ENCODE measurements at places on chromosomes 4 and X.

- no peak for DNase-seq
Observed at GRCh38 chr4:178090640-178091411, 648.6 kb upstream of the AGA start.

DNA sequence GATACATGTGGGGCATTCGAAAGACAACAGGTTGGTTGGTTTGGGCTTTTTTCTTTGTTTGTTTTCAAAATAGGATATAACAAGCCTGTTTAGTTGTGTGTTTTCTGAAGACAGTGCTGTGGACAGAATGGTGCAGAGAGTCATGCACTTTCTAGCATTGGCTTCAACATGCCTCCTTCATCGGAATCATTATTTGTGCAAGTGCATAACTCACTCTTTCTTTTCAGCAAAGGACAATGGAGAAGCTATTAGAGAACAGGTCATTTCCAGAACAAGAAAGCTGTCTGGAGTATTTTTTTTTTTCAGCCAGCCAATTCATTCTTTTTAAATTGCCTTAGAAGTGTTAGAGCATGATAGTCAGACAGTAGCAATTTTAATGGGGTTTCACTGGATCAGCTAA is 225.8 kb downstream of the STK32B start:
- DNase-seq = no peak

DNA sequence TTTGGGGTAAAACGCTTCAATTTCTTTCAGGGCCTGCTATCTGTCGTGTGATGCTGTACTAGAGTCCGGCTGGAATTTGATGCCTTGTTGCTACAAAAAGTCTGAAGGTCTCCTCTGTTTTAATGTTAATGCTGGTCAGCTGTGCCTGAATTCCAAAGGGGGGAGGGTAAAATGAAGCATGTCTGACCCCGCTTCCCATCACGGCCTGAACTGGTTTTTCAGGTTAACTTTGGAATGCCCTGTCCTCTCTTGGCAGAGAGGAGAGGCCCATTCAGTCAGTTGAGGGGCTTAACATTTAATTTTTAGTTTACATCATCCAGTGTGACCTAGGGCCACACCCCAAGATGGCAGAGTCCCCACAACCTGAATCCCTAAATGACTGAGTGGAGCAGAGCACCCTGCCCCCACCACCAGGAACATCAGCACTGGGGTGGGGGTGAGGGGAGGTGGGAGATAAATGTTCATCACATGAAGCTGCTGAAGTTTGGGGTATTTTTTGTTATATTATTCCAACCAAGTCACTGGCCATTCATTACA is 47.9 kb upstream of the GPR78 start:
- DNase-seq = no peak

DNA sequence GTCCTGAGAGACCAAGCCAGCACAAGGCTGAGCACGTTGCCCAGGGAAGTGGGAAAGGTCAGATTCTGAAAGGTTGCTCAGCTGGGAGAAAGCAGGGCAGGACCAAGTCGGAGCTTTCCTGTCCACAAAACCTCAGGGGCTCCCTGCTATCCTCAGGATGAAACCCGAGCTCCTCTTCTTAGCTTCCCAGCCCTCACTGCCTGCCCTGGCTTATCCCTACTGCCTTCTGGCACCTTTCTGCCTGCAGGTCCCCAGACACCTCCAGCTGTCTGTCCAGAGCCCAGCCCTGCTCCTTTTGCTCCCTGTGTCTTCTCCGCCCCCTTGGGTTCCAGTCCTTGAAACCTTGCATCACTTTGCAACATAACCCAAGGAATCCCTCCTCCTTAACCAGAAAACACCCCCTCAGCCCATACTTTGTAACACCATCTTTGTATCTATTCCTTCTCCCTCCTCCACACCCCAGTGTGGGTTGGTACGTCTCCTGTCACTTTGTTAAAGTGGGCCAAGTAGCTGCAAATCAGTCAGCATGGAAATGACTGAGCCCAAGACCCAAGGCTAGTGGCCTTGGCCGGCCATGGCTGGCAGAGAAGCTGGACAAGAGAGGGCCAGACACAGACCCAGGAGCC is 20.0 kb upstream of the PRRG3 start:
- DNase-seq = no peak

GRCh38 chr4:106898621-106899230 is 137.4 kb downstream of the DKK2 start:
- DNase-seq = no peak

DNA sequence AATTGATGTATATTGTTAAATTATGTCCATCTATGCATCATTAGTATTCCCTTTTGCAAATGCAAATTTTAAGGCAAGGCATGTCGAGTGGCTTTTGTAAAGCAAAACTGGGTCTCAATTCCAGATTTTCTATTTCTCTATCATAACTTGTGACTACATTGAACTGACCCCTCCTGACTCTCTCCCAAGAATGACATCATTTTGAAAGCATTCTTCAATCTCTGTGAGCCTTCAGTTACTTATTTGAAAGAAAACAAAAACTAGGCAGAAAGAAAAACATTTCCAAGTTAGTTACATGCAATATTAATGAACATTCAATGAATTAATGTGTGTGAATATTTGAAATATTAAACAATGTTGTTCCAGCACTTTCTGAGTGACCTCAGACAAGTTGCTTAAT is 314.3 kb upstream of the CLNK start:
- no peak for DNase-seq

GRCh38 chr4:35399912-35400311 is 844.4 kb downstream of the ARAP2 start:
- DNase-seq = no peak

DNA sequence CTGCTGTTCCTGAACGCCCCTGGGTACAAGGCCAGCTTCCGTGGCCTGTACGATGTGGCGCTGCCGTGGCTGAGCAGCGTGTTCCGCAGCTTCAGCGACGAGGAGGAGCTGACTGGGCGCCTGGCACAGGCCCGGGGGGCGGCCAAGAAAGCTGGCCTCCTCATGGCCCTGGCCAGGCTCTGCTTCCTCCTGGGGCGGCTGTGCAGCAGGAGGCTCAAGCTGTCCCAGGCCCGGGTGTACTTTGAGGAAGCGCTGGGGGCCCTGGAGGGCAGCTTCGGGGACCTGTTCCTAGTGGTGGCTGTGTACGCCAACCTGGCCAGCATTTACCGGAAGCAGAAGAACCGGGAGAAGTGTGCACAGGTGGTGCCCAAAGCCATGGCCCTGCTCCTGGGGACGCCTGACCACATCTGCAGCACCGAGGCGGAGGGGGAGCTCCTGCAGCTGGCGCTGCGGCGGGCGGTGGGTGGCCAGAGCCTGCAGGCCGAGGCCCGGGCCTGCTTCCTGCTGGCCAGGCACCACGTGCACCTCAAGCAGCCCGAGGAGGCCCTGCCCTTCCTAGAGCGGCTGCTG is 28.2 kb downstream of the SH3TC1 start:
- DNase-seq = no peak

- no peak for DNase-seq
Observed at GRCh38 chrX:136941396-136942337, 61.1 kb upstream of the RBMX start.

GRCh38 chr4:6142935-6143602 is 57.3 kb downstream of the JAKMIP1 start:
- no peak for DNase-seq

DNA sequence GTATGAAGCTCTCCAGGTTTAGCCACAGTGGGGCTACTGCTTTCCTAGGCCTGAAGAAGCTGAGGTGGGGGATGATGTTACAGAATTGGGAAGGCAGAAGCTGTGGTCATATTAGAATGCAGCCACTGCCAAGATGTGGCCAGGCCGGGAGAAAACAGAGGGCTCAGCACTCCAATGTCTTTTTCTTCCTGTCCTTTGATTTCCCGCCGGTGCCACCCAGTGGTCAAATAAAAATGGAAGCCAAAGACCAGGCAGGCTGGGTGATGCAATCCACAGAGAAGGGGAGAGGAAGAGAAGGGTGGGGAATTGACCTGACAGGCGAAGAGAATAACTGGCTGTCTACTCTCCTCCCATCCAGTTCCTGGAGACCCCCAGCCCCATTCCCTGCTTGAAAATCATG is 94.9 kb upstream of the SHISA3 start:
- no peak for DNase-seq

DNA sequence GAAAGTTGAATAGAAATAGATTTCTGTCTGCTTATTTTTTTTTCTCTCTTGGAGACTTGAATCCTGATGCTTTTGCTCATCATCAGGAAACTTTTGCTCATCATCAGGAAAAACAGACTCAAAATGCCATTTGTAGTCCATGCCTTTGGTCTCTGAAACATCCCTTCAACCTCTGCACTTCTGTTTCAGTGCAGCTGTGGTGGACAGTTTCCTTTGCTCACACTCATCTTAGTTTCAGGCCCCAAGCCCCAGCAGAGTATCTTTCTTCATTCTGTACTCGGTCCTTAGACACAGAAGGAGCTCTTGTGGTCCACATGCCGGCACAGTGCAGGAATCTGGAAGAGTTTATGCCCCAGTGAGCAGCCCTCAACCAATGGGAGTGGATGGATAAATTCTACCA is 337.9 kb downstream of the PPP3CA start:
- no peak for DNase-seq

- DNase-seq = no peak
Observed at GRCh38 chr4:174734181-174734580, 94.9 kb downstream of the GLRA3 start.

GRCh38 chr4:86156531-86156930 is 203.3 kb downstream of the MAPK10 start:
- DNase-seq = no peak

GRCh38 chrX:3638280-3638873 is 75.1 kb downstream of the PRKX start:
- DNase-seq = peak; percentile 18

DNA sequence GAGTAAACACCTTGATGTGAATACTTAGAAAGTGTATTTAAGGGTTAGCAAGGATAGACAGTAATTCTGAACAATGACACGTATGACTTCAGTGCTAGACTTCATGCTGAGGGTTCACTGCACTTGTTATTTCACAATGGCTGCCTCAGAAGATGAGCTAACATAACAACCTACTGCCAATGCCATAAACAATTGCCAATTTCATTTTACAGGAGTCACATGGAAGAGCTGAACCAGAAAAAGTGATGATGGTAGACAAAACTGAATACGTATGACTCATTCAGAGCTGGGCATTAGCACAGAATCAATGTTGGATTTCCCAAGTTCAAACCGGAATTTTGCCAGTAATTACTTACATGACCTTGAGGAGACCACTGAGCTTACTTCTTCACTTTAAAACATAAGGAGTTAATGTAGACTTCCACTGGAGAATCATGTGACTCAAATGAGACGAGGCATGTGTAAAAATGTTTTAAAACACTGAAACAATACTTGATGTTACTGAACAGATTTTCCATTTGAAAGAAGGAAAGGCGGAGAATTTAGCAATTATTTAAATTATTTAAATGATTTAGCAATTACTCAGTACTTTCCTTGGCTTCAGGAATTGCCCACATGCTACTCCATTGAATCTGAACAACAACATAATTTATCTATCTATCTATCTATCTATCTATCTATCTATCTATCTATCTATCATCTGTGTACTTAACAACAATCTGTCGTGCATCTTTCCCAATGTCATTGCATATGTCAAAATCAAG is 868.5 kb upstream of the SLIT2 start:
- no peak for DNase-seq

DNA sequence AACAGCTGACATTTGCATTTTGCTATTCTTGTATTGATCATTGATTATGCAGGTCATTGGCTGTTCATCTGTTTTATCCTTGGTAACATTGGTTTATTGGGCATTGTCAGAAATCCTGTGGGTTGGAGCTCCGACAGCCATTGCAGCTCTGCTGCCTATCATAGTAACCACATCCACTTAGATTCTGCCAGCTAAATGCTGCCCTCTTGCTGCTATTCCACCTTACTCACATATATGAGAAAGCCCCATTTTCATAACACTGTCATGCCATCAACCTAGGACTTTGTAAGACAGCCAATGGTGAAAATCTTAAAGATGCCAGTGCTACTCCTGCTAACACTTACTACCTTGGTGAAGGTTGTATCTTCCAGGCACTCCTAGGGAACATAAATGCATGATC is 187.3 kb upstream of the CXCL13 start:
- DNase-seq = no peak

- DNase-seq = no peak
Observed at GRCh38 chr4:69830192-69830559, 29.8 kb downstream of the SULT1E1 start.

GRCh38 chr4:174451718-174452296 is 70.5 kb downstream of the HPGD start:
- DNase-seq = no peak

GRCh38 chr4:167469436-167469835 is 235.1 kb upstream of the SPOCK3 start:
- no peak for DNase-seq

- DNase-seq = no peak
Observed at GRCh38 chrX:122244080-122244479, 940.0 kb upstream of the GRIA3 start.

GRCh38 chrX:48890296-48890925 is 7.2 kb downstream of the TIMM17B start:
- no peak for DNase-seq

DNA sequence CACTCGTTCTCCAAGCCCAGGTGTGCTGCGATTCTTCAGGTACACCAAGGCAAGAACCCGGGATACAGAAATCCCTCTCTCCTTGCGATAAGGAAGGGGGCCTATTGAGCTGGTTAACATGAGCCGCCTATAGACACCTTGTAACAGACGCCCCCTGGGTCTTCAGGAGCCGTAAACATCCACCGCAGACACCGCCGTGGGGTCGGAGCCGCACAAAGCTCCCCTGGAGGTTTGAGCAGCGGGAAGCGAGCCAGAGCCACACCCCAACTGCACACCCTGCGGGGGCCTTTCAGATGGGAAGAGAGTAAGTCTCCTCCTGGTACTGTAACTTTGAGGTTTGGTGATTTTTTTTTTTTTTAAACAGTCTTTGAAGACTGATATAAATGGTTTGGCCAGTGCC is 46.6 kb downstream of the ZFP42 start:
- no peak for DNase-seq

DNA sequence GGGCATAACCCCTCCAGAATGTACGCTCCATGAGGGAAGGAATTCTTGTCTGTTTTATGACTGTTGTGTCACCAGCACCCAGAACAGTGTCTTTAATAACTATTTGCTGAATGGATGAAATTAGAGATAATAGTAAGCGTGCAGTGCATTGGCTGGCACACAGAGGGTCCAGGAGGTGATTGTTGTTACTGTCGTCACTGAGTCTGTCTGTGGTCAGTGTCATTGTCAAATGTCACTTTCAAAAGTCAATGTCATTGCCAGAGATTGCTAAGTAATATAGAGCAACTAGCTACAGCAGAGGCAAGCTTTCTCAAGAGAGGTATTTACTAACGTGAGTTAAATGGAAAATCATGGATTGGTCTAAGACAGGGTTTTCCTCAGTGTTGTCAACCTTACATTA is 70.7 kb downstream of the ARHGEF38 start:
- no peak for DNase-seq

DNA sequence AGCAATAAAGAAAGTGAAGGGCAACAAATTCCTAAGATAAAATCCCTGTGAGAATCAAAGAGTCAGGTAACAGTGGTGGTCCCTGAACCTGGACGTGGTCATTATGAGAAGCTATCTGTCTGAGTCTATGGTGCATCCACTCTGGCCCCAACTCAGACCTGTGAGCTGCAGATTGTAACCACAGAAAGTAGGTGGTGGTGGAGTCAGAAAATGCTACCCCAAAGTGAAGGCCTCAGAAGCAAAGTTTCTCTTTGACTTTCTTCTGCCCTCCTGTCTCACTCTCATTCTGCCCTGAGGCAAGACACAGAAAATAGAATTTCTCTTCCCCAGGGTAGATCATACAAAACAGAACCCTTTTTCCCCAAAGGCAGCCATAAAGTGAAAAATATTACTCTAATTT is 84.1 kb upstream of the NEIL3 start:
- no peak for DNase-seq

Measured in CD4-positive, alpha-beta T cell treated with Interleukin-6 at 100 ng/mL for 8 hours (primary cell).